ENCODE measurements at places on chromosomes 13 and 19.

GRCh38 chr13:40447857-40448256, 218.6 kb downstream of the FOXO1 start:
- DNase-seq, result no peak

GRCh38 chr13:21338639-21339278, 120.3 kb downstream of the ZDHHC20 start:
- no peak for DNase-seq

GRCh38 chr13:33547035-33547434, 261.5 kb upstream of the STARD13 start:
- DNase-seq, result no peak

GRCh38 chr19:30168760-30169159, 203.4 kb upstream of the ZNF536 start:
- DNase-seq, result no peak

DNA sequence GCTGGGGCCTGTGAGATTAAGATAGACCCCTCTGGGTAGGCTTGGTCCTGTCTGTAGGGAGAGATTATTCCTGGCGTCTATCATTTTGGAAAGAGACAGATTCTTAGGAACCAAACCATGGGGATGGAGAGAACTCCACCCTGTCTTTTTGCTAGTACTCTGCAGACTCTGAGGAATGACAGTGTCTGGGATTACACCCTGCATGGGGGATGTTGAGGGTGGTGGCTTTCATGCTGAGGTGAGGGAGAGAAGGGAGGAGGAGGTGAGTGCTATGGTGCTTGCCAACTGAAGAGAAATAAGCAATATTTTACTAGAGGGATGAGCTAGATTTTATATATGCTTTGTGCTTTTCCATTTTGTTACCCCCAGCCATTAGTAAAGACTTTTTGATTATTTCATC, 74.5 kb upstream of the PCDH8 start:
- DNase-seq, result no peak

DNA sequence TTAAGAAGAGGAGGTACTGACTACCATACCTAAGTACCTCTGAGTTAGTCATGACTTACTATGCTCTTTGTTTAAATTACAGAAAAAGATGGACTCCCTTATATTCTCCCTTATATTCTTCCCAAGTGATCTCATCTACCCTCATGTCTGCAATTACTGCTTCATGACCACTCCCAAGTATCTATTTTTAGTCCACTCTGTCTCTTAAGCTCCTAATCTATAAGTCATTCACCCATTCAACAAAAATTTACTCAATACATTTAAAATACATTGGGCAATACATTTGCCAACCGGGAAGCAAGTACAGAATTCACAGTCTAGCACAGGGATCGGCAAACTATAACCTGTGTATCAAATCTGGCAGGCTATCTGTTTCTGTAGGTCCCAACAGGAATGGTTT, 42.6 kb downstream of the KPNA3 start:
- no peak for DNase-seq

DNA sequence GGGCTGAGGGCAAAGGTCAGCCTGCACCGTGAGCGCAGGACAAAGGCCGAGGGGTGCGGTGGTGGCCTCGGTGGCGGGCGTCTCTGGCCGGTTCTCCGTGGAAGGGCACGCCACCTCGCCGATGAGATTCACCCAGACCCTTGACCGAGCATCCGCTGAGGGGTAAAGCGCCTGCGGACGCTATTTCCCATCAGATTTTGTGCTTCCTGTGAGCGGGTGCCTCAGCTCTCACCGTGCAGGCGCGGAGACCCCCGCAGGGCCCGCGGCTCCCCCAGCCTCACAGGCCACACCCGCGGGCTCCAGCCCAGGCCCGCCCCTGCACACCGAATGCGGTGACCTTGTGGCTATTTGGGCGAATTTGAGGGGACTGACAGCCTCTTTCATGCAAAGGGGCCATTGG, 348.0 kb downstream of the TEX29 start:
- DNase-seq, result no peak

GRCh38 chr19:40150170-40150569, 41.1 kb upstream of the MAP3K10 start:
- no peak for DNase-seq

DNA sequence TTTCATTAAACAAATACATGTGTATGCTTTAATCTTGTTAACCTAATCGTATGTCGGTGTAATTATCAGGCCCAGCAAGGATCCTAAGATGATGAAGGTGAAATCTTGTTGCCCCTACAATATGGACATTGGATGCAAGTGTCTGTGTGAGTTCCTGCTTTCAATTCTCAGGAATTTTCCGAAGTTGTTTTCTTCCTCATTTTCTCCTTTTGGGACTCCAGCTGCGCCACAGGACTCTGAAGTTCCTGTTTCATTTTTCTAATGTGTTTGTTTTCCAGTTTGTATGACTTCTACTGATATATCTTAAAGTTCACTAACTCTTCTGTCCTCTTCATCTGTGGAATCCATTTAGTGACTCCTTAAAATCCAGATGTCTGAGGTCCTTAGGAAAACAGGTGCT, 11.9 kb upstream of the OR7D2 start:
- no peak for DNase-seq

GRCh38 chr13:79646880-79647279, 165.9 kb downstream of the NDFIP2 start:
- DNase-seq, result no peak

- DNase-seq, result no peak
These were observed 14.4 kb downstream of the MICOS13 start for GRCh38 chr19:5665781-5666513.

DNA sequence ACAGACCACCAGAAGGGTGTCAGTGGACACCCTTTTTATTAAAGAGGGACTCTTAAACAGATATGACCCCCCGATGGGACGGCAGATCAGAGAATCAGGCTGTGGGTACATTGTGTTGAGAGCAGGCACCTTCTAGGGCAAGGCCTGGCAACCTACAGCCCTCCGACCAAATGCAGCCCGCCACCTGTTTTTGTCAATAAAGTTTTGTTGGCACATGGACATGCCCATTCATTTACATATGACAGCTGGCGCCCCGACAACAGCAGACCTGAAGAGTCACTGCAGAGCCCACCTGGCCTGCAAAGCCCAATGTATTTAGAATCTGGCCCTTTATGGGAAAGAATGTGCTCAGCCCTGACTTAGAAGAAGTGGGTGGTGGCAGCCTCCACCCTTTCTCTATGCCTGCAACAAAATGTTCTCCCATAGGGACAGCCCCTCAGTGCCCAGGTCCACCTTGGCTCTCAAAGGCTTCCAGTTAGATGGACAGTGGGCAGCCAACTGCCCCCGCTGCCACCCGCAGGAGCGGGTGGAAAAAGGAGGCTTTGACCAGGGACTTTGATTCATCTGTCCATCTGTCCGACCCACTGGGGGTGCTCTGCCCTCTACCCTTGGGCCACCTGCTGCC, 184.9 kb downstream of the PTPRS start:
- peak; percentile 35 for DNase-seq

DNA sequence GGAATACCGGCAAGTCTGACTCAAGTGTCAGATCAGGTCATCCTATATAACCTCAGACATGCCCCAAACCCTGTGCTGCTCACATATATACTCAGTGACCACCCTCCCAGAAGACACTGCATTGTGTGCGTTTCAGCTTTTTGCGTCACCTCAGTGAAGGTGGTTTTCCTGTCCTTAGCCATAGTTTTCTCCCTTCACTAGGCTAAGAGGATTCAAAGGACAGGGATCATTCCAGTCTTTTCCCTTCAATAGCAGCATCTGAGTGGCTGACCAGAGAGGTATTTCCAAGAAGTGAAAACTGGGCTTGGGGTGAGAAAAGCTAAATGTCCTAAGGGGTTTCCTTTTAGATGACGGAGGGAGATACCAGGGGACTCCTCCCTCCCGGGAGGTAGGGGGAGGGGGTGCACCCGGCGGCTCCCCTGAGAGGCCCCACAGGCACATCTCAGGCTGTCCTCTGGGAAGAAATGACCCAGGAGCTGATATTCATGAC, 12.7 kb upstream of the OR10H1 start:
- no peak for DNase-seq

DNA sequence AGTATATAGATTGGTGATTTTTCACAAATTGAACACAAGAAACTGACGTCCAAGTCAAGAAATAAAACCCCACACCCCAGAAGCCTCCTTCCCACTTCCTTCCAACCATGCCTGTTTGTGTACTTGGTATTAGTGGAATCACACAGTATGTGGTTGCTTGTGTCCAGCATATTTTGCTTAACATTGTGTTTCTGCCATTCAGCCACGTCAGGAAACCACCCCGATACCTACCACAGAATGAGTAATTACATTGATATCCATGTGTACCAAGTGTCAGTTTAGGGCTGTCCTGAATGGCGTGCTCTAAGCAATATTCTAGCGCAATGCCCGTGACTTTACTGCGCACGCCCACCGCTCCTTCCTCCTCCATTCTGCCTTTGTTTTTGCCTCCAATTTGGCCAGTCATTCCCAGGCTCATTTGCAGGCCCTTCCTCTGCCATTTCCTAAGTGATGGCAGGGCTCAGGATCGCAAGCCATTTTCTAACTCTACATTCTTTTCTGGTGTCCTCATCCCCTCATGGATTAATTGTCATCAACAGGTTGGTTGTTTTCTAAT, 25.9 kb upstream of the MPHOSPH8 start:
- DNase-seq, result no peak

- no peak for DNase-seq
These were observed 36.0 kb downstream of the KEAP1 start for GRCh38 chr19:10467104-10467706.

DNA sequence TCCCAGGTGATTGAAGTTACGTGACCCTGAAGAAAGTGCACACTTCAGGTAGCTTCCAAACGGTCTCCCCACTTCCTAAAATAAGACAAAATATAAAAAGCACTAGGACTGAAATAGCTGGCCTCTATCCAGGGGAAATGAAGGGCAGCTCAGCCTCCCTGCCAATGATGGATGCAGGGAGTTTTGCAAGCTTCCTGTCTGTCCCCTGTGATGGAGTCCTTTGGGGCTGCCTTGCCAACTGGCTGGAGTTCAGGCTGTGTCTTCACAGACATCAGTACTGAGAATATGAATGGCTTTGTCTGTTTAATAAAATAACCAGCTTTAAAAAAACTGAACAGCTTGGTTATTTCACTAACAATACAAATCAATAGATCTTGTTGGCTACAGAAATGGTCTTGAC, 101.4 kb upstream of the GPR12 start:
- DNase-seq, result no peak

- peak; percentile 85 for DNase-seq
These were observed 5.5 kb upstream of the EMP3 start for GRCh38 chr19:48319647-48320541.

GRCh38 chr13:70593716-70594115, 485.5 kb upstream of the KLHL1 start:
- DNase-seq, result no peak

DNA sequence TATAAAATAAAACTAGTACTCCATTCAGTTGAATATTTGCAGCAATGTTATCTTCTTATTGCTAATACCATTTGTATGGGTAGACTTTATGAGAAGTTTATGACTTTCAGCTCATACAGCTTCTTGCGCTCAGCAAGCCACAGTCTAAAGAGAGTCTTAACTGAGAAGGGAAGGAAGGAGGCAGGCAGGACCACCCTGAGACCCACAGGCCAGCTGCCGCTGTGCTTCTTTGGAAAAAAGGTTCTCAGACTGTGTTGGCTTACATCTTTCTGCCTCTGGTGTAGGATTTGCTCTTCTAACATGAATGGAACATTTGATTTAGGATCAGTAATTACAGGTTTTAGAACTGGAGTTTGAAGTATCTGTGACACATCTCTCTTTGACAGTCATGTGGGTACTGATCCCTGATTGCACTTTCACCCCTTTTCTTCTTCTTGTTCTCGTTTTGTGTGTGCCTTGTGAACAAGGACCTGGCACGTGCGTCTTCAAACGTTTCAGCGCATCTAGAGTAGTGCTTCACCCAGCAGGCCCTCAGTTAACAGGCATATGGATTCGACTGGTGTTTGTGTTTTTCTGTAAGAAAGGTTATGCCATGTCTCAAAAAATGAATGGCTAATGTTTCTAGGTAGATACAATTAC, 7.1 kb upstream of the GPR18 start:
- no peak for DNase-seq

DNA sequence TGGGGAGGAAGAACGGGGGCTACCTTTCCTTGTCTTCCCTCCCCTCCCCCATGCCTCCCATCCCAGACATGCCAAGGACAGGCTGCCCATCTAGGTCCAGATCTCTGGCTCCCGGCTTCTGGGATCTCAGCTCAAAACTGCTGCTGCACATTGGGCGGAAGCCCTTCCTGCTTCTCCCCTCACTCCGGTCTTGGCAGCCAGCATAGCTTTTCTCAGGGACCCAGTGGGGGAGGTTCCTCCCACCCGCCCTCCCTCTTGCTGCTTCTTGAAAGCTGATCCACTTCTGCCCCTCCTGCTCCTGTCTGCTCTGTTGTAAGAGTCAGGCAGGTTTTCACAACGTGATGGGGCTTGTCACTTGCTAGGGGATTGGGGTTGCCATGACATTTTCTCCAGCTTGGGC, 21.7 kb upstream of the RNF17 start:
- no peak for DNase-seq

DNA sequence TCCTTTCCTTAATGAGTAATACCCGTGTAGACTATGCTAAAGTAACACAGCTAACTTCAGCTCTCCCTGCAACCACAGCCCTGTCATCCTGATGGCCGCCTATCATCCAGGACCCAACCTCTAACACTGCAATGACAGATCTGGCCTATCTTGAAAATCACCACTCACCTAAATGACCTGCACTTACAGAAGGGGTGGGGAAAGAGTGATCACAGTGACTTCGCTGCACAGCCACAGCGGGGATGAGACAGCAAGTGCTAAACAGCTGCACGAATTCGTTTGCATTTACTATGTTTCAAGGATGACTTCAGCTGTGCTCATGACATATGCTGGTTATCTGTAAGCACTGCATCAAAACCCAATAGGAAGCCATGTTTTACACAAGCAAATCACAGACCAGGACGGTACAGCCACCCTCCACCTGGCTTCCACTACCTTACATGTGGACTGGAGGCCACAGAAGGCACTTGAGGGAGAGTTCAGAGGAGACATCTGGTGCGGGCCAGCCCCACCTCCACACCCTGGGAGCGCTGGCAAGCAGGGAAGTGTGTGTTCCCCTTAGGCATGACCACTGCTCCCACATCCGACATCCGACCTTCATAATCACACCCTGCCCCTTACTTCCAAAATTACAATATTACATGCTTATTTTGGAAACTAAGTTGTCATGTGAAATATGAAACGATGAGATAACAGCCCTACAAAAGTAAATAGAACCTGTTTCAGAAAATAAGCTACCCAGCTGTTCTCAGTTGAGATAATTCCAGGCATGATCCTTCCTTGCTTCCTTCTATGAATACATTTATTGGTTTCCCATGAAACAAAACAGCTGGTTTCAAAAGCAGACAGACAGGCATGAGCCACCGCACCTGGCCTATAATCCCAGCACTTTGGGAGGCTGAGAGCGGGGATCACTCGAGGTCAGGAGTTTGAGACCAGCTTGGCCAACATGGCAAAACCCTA, 95.7 kb downstream of the STK24 start:
- peak; percentile 20 for DNase-seq

GRCh38 chr19:44767295-44768180, 10.2 kb upstream of the CBLC start:
- no peak for DNase-seq

- no peak for DNase-seq
These were observed 109.2 kb downstream of the HSPH1 start for GRCh38 chr13:31052478-31052877.

- DNase-seq, result no peak
These were observed 192.0 kb downstream of the LHFPL6 start for GRCh38 chr13:39410964-39411363.

- DNase-seq, result peak; percentile 38
These were observed 3.7 kb downstream of the PTOV1 start for GRCh38 chr19:49854378-49855263.

GRCh38 chr13:27483421-27483820, 33.1 kb upstream of the MTIF3 start:
- DNase-seq, result no peak

Measured in B cell (primary cell).